Hepatic stellate cell (primary cell): ENCODE measurements at places on chromosomes 2 and 18.
A peak's percentile ranks its signal among the peaks of the same experiment; 100 is the strongest.

DNA sequence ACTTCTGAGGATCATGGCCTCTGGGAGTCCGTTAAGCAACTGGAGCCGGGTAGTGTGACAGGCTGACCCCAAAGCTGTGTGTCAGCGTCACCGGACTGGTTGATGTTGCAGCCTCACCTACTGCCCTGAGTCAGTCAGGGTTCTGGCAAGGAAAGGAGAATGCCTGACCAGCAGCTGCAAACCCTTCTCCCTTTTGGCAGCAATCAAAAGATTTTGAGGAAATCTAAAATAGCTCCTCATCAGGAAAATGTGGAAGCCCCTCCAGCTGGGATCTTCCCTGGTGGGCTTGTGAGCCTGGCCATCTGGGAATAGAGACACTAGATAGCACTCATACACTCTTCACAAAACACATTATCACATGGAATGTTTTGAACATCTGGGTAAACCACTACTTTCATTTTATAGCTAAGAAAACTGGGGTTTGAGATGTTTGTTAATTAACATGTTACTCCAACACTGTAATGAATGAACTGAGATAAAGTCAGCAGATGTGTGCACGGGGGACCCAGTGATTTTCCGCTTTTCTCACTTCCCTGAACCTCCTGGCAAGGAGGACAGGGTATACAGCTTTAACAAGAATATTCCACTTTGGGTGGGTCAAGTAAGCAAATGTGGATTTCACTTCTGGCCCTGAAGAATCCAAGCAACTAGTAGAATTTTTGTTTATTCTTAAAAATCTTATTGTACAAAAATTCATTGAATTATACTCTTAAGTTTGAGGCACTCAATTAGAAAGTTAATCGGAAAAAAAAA is 24.7 kb downstream of the CLUL1 start:
- DNase-seq, result no peak

GRCh38 chr18:8730080-8730827 is 24.9 kb downstream of the MTCL1 start:
- peak; percentile 82 for DNase-seq

DNA sequence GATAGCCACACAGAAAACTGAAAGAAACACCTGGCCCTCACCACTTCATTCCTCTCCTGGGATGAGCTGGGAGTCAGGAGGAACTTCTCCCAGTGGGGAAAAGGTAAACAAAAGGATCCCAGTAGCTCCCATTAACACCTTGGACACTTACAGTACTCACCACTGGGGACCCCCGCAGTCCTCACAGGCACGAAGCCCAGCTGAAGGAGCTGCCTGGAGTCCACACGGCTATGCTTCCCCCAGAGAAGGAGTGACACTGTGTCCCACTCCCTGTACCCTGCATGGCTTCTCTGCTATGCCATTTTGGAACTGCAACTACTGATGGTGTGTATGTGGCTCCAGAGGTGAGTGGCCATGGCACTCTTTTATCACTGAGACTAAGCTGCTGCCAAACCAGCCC is 1565.1 kb downstream of the LRP1B start:
- DNase-seq, result no peak

- no peak for DNase-seq
Measured at GRCh38 chr2:20178666-20179465, 46.1 kb downstream of the SDC1 start.

GRCh38 chr18:75016025-75016717 is 192.8 kb downstream of the PTGR3 start:
- DNase-seq, result no peak

- DNase-seq, result no peak
Measured at GRCh38 chr2:101751276-101751815, 53.8 kb downstream of the MAP4K4 start.

- DNase-seq, result peak; percentile 27
Measured at GRCh38 chr2:63827749-63828148, 13.9 kb upstream of the UGP2 start.

DNA sequence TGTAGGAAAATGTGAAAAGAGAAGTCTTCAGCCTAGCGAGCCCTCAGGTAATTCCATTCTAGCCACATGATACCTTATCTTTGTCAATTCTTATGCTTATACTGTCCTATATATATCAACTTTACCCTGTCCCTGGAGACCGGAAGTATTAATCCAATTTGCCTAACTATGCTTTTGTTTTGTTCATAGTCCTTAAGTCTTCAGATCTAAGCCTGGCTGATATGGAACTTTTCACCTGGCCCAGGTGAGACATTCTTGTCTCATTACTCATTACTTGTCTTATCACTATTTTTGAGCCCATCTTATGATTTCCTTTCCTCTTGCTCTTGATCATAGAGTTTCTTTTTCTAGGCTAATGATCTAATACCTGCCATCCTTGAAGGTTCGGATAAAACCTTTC is 194.1 kb upstream of the FANCL start:
- no peak for DNase-seq

GRCh38 chr2:171531291-171531690 is 9.0 kb downstream of the CYBRD1 start:
- DNase-seq, result no peak

GRCh38 chr2:101446869-101447268 is 28.0 kb downstream of the RFX8 start:
- peak; percentile 30 for DNase-seq

- DNase-seq, result no peak
Measured at GRCh38 chr18:23953984-23954383, 60.6 kb upstream of the TTC39C start.

DNA sequence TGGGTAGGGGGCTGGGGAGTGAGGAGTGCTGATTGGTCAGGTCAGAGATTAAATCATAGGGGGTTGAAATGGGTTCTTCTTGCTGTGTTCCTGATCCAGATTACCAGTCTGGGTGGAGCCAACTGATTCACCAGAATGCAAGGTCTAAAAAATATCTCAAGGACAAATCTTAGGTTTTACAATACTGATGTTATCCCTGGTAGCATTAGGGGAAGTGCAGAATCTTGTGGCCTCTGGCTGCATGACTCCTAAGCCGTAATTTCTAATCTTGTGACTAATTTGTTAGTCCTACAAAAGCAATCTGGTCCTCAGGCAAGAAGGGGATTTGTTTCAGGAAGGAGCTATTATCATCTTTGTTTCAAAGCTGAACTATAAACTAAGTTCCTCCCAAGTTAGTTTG is 289.2 kb upstream of the KYNU start:
- DNase-seq, result no peak

GRCh38 chr2:126674075-126674744 is 18.3 kb downstream of the GYPC start:
- no peak for DNase-seq

DNA sequence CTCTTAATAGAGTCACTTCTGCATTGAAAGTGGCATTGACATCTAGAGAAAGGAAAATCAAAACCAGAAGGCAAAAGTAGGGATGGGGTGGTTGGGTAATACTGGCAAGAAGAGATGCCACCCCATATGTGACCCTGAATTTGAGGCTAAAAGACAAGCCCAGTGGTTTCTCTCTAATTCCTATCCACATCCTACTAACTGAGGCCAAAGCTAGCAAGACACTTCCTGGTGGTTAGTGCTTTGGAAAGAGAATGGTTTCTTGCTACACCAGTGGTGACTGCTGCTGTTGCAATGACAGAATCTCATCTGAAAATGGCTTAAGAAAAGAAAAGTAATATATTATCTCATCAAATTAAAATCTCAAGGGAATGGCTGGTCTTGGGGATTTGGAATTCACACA is 640.6 kb downstream of the EPHA4 start:
- no peak for DNase-seq
